ENCODE measurements at places on chromosomes 2 and 18.

- H3K27ac ChIP-seq, result no peak overlapping the region
- peaks cover 14% of the 10 kb centered on the region for H3K4me1 ChIP-seq
- H3K27me3 ChIP-seq, result no peaks in the 10 kb centered on the region
- no peak overlapping the region for H3K4me3 ChIP-seq
Observed at GRCh38 chr18:22177327-22177871, 8.0 kb downstream of the GATA6 start.

DNA sequence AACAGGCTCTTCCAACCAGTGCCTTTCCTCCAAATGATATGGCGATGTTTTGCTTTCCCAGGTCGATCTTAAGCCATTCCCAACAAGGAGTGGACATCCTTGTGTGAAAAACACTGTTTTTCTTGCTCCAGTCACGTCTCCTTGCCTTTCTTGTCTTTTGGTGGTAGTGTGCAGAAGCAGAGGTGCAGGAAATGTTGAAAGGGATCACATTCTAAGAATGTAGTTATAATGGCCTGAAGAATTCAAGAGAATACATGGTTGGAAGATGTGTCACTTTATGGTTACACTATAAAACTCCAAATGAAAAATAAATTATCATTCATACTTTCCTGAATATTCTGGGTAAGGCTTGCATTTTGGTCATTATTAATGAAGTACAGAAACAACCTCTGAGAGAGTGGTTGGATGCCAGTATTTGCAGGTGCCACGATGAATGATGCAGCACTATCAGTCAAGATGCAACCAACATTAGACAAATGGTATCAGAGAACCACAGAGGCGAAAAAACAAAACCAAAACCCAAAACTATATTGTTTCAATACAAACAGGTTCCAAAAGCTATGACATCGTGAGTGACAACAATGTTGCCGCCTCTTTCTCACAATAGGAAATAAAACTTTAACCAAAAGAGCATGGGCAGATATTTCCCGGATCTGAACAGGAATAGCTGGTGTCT, 27.5 kb upstream of the POLE4 start:
- no peak for DNase-seq
- no peaks in the 10 kb centered on the region for H3K36me3 ChIP-seq
- H3K27ac ChIP-seq, result no peak overlapping the region
- peaks cover 6% of the 10 kb centered on the region for H3K4me1 ChIP-seq
- no peak overlapping the region for H3K4me3 ChIP-seq
- no peaks in the 10 kb centered on the region for H3K27me3 ChIP-seq

GRCh38 chr2:218839888-218840287, 8.3 kb upstream of the PRKAG3 start:
- H3K36me3 ChIP-seq, result no peaks in the 10 kb centered on the region
- DNase-seq, result no peak
- H3K27me3 ChIP-seq, result peaks cover 8% of the 10 kb centered on the region

DNA sequence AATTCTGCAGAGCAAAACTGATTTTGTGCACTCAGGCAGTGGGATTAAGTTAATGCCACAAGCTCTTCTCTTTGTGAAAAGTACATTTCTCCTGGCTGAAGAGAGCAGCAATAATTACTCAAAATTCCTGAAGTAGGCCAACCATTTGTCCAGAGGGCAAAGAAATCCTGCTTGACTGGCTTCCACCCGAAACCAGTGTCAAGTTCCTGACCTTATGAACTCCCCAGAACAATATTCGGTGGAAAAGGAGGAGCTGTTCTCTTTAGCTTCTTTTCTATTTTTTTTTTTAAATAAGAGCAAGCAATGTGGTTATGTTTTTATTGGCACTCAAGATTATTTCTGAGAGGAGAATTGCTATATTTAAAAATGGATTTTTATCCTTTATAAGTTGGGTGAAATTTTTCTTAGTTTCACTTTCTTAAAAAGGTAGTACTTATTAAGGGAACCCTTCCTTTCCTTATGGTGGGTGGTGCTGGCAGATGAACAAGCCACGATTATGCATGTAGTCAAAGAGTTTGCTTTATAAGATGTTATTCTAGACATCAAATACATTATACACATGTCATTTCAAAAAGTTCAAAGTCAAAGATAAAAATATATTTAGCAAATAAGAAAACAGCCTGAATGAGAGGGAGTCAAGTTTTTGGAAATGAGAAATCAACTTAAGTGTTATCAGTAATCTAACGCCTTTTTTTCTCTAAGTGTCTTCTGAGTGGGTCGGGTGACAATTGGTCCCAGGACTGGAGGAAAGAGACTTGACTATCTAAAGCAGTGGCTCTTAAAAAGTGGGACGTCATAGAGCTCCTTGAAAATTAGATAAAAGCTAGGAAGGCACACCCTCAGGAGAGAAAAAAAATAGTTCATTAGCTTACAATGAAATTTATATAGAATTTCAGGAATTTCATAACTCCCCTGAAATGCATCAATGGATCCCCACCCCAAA, 194.5 kb downstream of the IKZF2 start:
- no peak overlapping the region for H3K27ac ChIP-seq
- no peaks in the 10 kb centered on the region for H3K36me3 ChIP-seq
- H3K27me3 ChIP-seq, result no peaks in the 10 kb centered on the region
- no peak for DNase-seq
- peaks cover 1% of the 10 kb centered on the region for H3K4me1 ChIP-seq

GRCh38 chr18:74679679-74680076, 82.0 kb downstream of the ZNF407 start:
- no peak overlapping the region for H3K27ac ChIP-seq
- no peak overlapping the region for H3K4me3 ChIP-seq
- 0 out of 2 replicates have a peak, but pooled peaks cover 2% of the 10 kb centered on the region for H3K4me1 ChIP-seq

GRCh38 chr2:125168442-125168841, 1143.4 kb downstream of the CNTNAP5 start:
- no peak for DNase-seq
- H3K4me3 ChIP-seq, result no peak overlapping the region
- no peaks in the 10 kb centered on the region for H3K27me3 ChIP-seq
- H3K4me1 ChIP-seq, result no peaks in the 10 kb centered on the region

DNA sequence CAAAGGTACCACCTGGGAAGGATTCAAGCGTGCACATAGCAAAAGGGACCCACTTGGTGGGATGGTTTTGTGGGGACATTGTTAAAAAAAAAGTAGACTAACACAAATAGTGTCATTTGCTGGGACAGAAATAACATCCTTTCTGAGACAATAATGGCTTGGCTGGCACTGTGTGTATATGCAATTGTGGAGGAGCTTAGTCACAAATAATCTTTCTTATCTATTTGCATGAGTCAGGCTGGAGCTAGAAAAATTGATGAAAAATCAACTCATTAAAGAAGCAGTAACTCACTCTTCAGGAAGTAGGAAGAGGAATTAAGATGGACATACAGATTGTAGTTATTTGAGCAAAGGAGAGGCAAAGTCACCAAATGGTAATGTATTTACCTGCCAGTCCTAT, 29.5 kb upstream of the ITGB6 start:
- H3K4me1 ChIP-seq, result peaks cover 17% of the 10 kb centered on the region
- H3K4me3 ChIP-seq, result no peak overlapping the region
- H3K27me3 ChIP-seq, result no peaks in the 10 kb centered on the region

DNA sequence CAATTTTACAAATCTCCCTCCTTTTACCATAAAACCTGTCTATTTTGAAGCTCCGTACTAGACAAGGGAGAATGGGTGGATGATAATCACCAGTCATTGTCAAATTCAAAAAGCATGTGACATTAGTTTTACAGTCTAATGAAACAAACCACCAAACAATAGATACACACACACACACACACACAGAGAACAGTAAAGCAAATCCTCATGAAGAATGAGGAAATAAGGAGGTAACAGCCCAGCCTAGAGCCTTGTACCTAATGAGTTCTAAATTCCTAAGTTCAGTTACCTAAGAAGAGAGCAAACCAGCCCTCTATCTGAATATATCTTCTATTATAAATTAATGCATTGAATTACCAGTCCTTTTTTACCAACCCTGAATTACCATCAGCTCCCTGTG, 36.8 kb upstream of the BZW1 start:
- H3K4me1 ChIP-seq, result peaks cover 5% of the 10 kb centered on the region
- no peaks in the 10 kb centered on the region for H3K27me3 ChIP-seq
- no peaks in the 10 kb centered on the region for H3K36me3 ChIP-seq
- DNase-seq, result no peak
- no peak overlapping the region for H3K27ac ChIP-seq
- H3K4me3 ChIP-seq, result no peak overlapping the region

GRCh38 chr2:202178346-202178958, 59.9 kb downstream of the SUMO1 start:
- peak; percentile 79 for DNase-seq
- no peak overlapping the region for H3K27ac ChIP-seq
- H3K36me3 ChIP-seq, result no peaks in the 10 kb centered on the region
- H3K27me3 ChIP-seq, result no peaks in the 10 kb centered on the region
- H3K4me1 ChIP-seq, result peaks cover 2% of the 10 kb centered on the region
- no peak overlapping the region for H3K4me3 ChIP-seq

GRCh38 chr2:167430447-167430846, 542.2 kb downstream of the XIRP2 start:
- no peak overlapping the region for H3K27ac ChIP-seq
- H3K36me3 ChIP-seq, result no peaks in the 10 kb centered on the region

DNA sequence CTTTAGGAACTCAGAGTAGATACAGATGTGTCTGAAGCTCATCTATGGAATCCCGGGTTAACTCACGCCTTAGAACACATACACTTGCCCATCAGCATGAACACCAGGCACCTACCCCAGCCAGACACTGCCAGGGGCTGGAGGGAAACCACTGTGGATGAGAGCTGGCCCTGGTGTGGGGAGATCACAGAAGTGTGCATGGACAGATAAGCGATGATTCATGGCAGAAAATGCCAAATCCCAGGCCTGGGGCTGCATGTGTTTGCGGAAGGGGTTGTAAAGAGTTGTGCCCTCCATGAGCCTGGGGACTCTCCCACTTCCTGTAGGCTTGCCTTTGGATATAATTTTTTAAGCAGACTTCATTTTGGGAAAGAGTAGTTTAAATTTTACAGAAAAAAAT, 193.4 kb downstream of the FHOD3 start:
- no peaks in the 10 kb centered on the region for H3K27me3 ChIP-seq
- no peak overlapping the region for H3K4me3 ChIP-seq
- peaks cover 2% of the 10 kb centered on the region for H3K4me1 ChIP-seq
- H3K27ac ChIP-seq, result no peak overlapping the region
- H3K36me3 ChIP-seq, result no peaks in the 10 kb centered on the region

GRCh38 chr2:105437708-105438103, 38.9 kb upstream of the FHL2 start:
- peaks cover 15% of the 10 kb centered on the region for H3K4me1 ChIP-seq
- no peak overlapping the region for H3K4me3 ChIP-seq
- peaks cover 12% of the 10 kb centered on the region for H3K27me3 ChIP-seq
- peak; percentile 90 for DNase-seq
- no peaks in the 10 kb centered on the region for H3K36me3 ChIP-seq

DNA sequence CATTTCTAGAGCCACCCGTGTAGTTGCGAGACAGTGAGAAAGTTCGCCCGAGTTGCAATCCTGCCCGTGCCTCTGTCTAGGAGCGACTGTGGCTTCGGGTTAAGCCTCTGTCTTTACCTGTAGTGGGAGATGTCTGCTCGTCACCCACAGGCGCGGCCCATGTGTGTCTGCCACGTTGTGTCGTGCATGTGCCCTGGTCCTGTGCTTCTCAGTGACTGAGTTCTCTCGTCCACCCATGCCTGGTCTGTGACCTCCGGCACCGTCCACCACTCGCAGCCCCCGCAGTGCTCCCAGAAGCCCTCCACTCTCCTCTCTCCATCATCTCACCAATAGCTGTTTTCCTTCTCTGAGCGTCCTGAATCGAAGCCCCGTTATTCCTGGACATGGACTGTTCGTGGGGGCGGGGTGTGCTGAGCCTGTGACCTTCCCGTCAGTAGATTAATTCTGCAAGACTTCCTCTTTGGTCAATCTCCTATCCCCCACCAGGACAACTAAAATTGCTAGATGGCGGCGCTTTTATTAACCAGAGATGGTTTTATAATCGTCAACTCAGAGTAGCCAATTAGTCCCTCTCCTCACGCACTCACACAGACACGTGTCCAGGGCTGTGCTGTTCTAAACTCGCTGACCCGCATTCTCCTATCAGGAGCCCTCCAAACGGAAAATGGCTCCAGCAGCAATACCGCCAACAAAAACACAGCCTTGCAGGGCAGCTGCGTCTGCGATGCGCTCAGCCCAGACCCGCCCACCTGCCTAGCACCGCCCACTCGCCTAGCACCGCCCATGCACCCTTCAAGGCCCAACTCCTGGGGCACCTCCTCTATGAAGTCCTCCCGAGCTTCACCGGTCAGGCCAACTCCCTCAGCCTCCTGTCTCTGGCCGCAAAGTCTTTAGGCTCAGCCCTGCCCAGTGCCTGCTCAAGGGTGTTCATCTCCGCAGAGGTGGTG, 119.4 kb downstream of the TWIST2 start:
- no peak for DNase-seq
- no peak overlapping the region for H3K27ac ChIP-seq
- H3K4me1 ChIP-seq, result peaks cover 5% of the 10 kb centered on the region

DNA sequence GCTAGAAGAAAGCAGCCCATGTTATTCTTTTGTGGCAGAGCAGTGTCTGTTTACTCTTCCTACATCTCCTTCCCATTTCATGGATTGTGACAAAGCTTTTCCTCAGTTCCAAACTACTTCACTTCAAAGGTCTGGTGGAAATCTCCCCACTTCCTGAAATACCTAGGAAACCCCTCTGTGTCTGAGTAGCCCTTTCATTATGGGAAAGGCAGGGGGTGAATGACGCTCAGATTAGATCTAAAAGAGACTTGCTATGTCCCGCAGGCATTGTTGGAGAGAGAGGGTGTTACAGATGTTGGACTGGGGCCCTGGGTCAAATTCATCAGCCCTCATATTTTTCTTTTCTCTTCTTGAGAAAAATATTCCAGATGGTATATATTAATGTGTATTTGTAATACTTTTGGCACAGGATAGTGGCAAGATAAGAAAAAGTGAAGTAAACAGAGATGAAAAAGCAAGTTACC, 675.0 kb downstream of the IRS1 start:
- H3K4me1 ChIP-seq, result peaks cover 4% of the 10 kb centered on the region
- no peaks in the 10 kb centered on the region for H3K36me3 ChIP-seq
- H3K27ac ChIP-seq, result peak overlapping the region; percentile 32
- no peaks in the 10 kb centered on the region for H3K27me3 ChIP-seq

GRCh38 chr2:23660237-23660636, 266.7 kb downstream of the ATAD2B start:
- H3K4me1 ChIP-seq, result no peaks in the 10 kb centered on the region
- H3K4me3 ChIP-seq, result no peak overlapping the region
- H3K27ac ChIP-seq, result no peak overlapping the region
- no peaks in the 10 kb centered on the region for H3K27me3 ChIP-seq
- H3K36me3 ChIP-seq, result no peaks in the 10 kb centered on the region

- no peaks in the 10 kb centered on the region for H3K27me3 ChIP-seq
- no peak overlapping the region for H3K27ac ChIP-seq
- H3K36me3 ChIP-seq, result no peaks in the 10 kb centered on the region
- no peak overlapping the region for H3K4me3 ChIP-seq
- DNase-seq, result no peak
Observed at GRCh38 chr2:215535125-215535668, 99.3 kb upstream of the FN1 start.

- no peak overlapping the region for H3K27ac ChIP-seq
- DNase-seq, result no peak
- H3K36me3 ChIP-seq, result peaks cover 8% of the 10 kb centered on the region
- no peaks in the 10 kb centered on the region for H3K27me3 ChIP-seq
Observed at GRCh38 chr2:37037771-37038170, 46.4 kb downstream of the HEATR5B start.
